ENCODE measurements at places on chromosomes 5 and 9. TPM values are rescaled to one million over a fixed set of nuclear protein-coding genes. Genes with fewer than 3 reads are reported as not detected.

GRCh38 chr9:129704807-129705206, 39.4 kb downstream of the PRRX2 start:
- no peak for DNase-seq
- no peaks in the 10 kb centered on the region for H3K27me3 ChIP-seq
- H3K4me3 ChIP-seq = no peak overlapping the region
- peaks cover 4% of the 10 kb centered on the region for H3K4me1 ChIP-seq

GRCh38 chr5:83530193-83530592, 58.6 kb downstream of the VCAN start:
- DNase-seq = no peak
- no peak overlapping the region for H3K4me3 ChIP-seq
- no peaks in the 10 kb centered on the region for H3K36me3 ChIP-seq
- no peaks in the 10 kb centered on the region for H3K4me1 ChIP-seq

GRCh38 chr5:179307931-179308471, 37.3 kb downstream of the ADAMTS2 start:
- DNase-seq = no peak
- no peak overlapping the region for H3K4me3 ChIP-seq
- no peaks in the 10 kb centered on the region for H3K36me3 ChIP-seq
- no peaks in the 10 kb centered on the region for H3K4me1 ChIP-seq
- no peak overlapping the region for H3K27ac ChIP-seq
- no peaks in the 10 kb centered on the region for H3K27me3 ChIP-seq

The HBEGF gene
- 23.2 TPM for total RNA-seq

The SH3GL2 gene
- 9.6 TPM for total RNA-seq

- no peak overlapping the region for H3K4me3 ChIP-seq
- no peaks in the 10 kb centered on the region for H3K4me1 ChIP-seq
- no peak for DNase-seq
- no peaks in the 10 kb centered on the region for H3K27me3 ChIP-seq
- H3K36me3 ChIP-seq = no peaks in the 10 kb centered on the region
Observed at GRCh38 chr5:140222416-140222815, 47.4 kb downstream of the CYSTM1 start.

All from testis (tissue), 5 donors.